BE2C (cell line): ENCODE measurements at places on chromosomes 12 and 14.
A peak's percentile ranks its signal among the peaks of the same experiment; 100 is the strongest.

GRCh38 chr12:94269316-94269999 is 121.1 kb downstream of the PLXNC1 start:
- no peak for DNase-seq

- no peak for DNase-seq
Measured at GRCh38 chr14:36516719-36517241, 3.3 kb downstream of the NKX2-1 start.

- DNase-seq, result no peak
Measured at GRCh38 chr12:4143896-4144295, 129.7 kb upstream of the CCND2 start.

GRCh38 chr12:64390275-64390851 is at the start of gene C12orf56:
TSS of gene C12orf56 (minus strand) at chr12:64390758. CDS start at chr12:64390565, 193 bp downstream.
- peak; percentile 9 for DNase-seq

DNA sequence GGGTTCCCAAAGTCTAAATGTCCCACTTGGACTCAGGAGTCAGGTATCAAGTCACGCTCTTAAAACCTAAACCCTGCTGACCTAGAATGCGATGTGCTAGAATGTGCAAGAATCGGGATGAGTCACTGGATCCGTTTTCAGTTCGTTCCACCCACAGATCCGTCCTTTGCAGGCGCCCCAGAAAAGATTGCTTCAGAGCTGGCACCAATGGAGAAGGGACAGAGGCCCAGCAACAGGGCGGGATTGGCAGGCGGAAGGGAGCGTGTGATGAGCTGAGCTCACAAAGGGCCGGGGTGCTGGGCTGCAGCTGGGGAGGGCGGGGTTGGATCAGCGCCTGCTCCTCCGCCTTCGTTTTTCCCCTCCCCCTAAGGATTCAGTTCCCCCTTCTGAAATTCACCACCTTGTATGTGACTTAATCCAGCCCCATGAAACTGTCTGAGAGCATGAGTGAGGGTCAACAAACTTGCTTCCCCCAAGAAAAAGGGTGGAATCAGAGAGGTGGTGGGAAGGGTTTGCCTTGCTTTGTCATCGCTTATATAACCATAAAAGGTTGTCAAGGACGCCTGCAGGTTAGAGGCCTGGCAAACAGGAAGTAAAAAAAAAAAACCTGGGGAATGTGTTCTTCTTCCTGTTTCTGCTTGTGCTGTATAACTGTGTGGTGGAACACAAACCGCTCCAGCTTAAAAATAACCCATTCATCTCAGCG is 2.8 kb upstream of the UBC start:
- DNase-seq, result peak; percentile 98

- DNase-seq, result no peak
Measured at GRCh38 chr14:68144051-68144681, 324.6 kb downstream of the RAD51B start.

GRCh38 chr12:15982071-15982470 is 70.9 kb downstream of the DERA start:
- no peak for DNase-seq

- no peak for DNase-seq
Measured at GRCh38 chr12:132194056-132194455, 49.8 kb downstream of the NOC4L start.

GRCh38 chr14:102889615-102890014 is 32.8 kb upstream of the AMN start:
- no peak for DNase-seq

DNA sequence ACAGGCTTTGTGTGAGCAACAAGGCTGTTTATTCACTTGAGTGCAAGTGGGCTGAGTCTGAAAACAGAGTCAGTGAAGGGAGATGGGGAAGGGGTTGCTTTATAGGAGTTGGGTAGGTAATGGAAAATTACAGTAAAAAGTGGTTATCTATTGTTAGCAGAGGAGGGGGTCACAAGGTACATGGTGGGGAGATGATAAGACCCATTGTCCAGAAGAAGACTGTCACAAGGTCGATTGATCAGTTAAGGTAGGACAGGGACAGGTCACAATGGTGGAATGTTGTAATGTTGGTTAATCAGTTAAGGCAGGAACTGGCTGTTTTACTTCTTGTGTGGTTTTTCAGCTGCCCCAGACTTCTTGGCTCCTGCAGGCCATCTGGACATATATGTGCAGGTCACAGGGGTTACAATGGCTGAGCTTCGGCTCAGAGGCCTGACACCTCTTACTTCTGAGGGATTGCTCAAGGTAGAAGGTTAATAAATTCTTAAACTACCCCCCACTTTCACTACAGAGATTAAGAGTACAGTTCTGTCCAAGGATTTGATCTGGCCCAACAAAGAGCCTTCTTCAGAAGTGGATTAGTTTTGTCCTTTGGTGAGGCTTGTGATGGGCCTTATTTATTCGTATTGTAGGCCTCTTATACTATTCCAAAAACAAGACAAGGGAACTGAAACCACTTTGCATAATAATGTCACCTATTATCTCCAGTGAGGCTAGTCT is 13.8 kb upstream of the DHRS4 start:
- no peak for DNase-seq

DNA sequence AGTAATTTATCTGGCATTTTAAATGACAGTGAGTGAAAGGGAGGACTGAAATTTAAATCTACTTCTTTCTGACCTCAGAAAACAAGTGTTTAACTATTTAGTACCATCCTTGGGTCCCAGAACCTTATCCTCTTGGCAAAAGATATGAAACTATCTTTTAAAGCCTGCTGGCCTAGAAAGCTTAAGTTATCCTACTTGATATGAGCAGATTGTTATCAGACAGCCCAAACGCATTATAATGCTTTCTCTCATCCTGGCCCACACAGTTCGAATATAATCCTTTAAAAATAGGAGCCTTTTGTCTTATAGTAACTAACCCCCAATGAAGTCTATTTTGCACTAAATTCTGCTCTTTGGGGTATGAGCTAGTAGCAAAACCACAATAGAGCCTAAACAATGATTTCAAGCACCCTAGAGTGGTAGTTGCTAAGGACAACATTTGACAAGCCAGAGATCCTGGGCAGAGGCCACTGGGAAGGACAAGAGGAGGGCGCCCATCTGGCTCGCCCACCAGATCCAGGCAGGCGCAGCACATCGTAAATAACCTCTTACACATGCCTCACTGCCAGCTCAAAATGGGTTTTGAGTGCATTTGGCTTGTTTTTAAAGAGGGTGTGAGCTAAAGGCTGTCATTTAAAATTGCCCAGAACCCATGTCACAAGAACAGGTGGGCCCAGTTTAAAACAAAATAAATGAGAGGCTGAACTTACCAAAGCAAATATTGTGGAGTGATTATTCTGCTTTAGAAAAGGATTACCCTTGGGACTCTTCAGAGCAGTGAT is 37.7 kb upstream of the CRY1 start:
- peak; percentile 41 for DNase-seq

GRCh38 chr14:100731846-100732765 is 5.4 kb downstream of the DLK1 start:
- no peak for DNase-seq

DNA sequence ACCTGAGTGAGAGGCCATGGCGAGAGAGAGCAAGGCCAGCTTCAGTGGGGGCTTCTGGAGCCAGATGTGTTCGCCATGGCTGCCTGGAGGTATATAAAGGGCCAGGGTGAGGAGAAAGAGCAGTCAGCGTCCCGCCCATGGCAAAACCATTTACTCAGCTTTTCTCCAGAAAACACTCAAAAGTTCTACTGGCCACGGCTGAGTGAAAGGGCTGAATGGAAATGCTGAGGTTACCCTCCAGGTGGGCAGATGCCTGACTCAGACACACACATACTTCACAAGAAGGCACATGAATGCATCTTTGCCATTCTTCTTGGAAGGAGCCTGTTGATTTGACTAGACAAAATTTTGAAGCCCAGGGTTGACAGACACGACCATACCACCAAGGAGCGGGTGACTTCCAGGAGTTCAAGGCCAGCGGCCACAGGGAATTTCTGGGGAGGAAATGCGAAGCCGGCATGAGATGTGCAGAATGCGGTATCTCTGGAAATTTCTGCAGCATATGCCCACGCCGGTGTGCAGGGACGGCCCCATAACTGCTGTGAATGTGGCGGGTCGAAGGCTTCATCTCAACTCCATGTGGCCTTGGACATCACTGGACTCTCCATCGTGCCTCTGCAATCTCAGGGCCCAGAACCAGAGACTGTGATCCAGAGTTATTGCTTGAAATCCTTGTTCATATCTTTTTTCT is at the start of gene IL31:
Gene IL31 (minus strand): TSS at position 67 of the 691 bp plus-strand sequence. CDS start 49 bp downstream, at position 18.
- no peak for DNase-seq

GRCh38 chr12:113174461-113175384 is 10.6 kb downstream of the DDX54 start:
- DNase-seq, result peak; percentile 74

- no peak for DNase-seq
Measured at GRCh38 chr12:93819050-93819491, 141.9 kb downstream of the CRADD start.

DNA sequence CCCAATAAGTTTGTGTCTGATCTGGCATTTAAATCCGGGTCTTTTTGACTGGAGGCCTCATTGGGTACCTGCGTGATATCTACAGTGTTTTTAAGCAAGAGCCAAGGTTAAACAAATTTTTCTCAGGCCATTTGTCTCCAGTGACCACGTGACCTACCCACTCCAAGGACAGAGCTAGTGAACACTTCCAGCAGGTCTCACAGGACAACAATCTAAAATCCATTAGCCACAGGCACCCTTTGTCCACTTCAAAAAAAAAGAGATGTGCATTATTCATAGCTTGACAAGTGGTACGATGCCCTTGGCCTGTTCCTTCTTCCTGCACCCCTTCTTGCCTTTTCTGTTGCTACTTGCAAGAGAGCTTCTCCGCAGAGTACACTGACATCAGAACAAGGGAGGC is 109.6 kb upstream of the GSC start:
- no peak for DNase-seq

- no peak for DNase-seq
Measured at GRCh38 chr14:69632593-69633151, 21.3 kb downstream of the SUSD6 start.

DNA sequence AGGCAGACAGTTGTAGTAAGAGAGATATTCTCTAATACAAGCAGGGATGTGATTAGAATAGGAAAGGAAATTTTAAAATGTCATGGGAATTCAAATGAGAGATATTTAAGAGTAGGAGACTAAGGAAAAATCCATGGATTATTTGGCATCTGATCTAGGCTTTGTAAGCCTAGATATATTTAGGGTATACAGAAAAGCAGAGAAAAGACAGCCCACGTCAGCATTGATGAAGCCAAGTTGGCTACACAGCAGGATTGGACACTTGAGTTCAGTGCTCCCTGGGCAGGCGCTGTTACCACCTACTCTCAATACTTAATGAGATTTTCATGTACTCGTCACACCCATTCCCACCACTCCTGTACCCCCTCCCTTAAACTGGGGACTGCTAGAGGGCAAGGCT is 1.7 kb upstream of the KCNJ8 start:
- no peak for DNase-seq

DNA sequence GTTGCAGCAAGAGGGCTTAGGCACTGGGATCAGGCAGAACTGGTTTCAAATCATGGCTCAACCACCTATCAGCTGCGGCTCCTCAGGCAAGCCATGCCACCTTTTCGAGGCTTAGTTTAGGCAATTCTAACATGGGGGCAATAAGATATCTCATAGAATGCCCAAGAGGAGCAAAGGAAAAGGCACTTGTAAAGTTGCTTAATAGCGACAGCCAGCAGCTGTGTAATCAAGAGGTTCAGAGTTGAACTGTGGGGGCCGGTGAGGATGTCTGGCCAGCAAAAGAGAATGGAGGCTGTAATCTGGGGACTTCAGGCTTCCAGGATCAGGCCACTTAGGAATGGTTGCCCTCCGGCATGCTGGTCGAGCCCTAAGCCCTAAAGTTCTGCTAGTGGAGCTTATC is 3.0 kb upstream of the TCHP start:
- DNase-seq, result no peak

DNA sequence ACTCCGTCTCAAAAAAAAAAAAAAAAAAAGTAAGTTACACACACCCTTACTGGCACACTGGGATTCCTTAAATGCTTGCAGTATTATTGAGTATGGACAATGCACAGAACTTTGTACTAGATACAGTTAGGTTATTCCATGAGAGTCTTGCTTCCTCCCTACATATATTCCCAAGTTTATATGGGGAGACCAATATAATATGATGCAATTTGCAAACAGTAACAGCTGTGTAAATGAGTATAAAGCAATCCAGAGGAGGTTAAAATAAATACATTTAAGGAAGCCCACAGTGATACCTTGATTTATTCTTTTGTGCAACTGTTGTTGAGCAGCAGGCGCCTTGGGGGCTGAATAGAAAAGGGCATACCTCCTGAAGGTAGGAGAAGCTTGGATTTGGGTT is 26.6 kb downstream of the RASSF3 start:
- no peak for DNase-seq

- DNase-seq, result no peak
Measured at GRCh38 chr12:19654650-19655376, 215.5 kb downstream of the AEBP2 start.

- peak; percentile 83 for DNase-seq
Measured at GRCh38 chr14:105889666-105890473, 363.5 kb downstream of the TMEM121 start.

DNA sequence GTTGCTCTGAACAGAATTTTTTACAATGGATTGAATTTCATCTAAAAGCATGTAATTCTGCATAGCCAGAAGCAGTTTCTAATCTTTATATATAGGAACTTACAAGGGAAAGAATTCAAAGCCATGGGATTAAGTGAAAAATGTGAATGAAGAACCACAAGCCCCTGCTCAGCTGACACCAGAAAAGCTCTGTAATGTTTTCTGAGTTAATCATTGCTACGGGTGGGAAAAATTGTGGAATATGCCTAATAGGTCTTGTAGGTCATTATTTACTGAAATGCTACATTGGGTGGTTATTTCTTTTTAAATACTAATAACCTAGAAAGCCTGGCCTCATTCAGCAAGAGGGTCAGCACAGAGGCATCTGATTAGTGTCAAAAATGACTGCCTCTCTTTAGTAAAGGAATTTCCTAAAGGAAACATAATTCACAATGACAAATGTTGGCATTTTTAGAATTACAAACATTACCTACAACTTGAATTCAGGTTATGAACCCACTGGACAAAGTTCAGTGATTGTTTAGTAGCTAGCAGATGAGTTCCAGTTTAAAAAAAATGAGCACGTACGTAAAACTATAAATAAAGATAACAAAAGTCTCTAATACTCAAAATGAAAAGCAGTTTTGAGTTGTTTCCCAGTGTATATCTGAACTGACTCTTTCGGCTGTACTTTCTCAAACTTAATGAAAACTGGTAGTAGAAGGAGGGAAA is 75.3 kb downstream of the BMP4 start:
- no peak for DNase-seq

DNA sequence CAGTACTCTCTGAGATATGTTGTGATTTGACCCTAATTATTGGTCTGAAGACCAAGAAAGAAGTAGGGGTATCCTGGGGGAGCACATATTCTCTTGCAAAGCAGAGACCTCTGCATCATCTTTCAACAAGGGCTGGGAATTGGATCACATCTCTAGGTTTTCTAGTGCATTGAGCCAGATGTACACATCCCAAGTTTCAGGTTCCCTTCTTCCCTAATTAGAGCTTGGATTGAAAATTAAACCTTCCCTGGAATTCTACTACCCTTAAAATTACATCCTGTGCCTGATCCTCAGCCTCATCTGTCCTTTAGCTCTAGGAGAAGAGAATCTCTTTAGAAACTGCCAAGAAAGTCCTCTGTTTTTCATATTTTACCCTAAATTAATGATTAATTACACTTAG is 839.6 kb downstream of the SLC6A15 start:
- no peak for DNase-seq
